ENCODE measurements at places on chromosomes 5 and 9.

GRCh38 chr9:114105236-114105635 is 6.1 kb upstream of the KIF12 start:
- DNase-seq: no peak

- DNase-seq: no peak
These were observed 209.6 kb upstream of the PDE4D start for GRCh38 chr5:60102961-60103693.

DNA sequence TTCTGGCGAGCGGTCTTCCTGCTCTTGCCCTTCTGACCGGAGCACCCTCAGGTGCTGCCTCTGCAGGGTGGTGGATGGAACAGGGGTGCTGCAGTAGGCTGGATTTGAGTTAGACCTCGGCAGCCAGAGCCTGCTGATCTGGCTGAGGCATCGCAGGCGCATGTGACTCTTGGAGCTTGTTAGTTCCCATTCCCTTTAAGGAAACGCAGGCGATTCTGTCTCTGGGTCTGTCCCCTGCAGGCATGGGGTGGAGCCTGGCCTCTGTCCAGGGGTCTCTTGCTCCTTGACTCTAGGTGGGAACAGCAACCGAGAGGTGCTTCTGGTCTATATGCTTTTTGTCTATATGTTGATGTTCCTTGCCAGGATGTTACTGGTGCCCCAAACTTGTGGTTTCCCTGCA is 3.1 kb downstream of the WNK2 start:
- DNase-seq: no peak

DNA sequence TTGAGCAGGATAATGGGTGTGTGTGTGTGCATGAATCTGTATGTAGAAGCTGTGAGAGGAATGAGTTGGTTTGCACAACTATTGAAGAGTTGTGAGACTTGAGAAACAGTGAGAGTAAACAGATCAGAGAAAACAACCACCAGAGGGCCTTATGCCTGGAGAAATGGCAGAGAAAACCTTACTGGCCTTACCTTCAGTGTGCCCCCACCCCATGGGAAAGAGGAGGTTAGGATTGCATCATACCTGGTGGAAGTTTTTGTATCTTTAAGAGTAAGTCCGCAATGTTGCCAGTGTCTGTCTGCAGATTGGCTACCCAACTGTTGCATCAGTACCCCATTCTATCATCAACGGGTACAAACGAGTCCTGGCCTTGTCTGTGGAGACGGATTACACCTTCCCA is 1909.4 kb upstream of the WWC1 start:
- DNase-seq: no peak

- DNase-seq: no peak
These were observed at the start of gene PRUNE2 for GRCh38 chr9:76905791-76906646. Gene PRUNE2 (minus strand): TSS chr9:76906114. CDS start chr9:76905963, 151 bp downstream.

DNA sequence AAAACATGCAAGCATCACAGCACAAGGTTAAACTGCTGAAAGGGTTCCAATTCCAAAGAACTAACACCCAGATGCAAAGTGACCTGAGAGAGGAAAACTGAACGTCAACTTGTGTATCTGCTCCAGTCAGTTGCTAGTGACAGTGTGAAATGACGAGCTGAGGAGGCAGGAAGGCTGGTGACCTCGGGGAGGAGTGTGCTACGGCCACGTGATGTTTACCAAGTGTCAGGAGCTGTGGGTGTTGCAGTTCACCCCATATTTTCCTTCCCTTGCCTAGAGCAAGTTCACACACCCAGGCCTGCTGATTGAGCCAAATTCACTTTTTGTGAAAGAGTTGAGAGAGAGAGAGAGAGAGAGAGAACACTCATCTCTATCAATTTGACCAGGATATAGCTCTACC is 231.6 kb upstream of the ANKH start:
- DNase-seq: no peak

DNA sequence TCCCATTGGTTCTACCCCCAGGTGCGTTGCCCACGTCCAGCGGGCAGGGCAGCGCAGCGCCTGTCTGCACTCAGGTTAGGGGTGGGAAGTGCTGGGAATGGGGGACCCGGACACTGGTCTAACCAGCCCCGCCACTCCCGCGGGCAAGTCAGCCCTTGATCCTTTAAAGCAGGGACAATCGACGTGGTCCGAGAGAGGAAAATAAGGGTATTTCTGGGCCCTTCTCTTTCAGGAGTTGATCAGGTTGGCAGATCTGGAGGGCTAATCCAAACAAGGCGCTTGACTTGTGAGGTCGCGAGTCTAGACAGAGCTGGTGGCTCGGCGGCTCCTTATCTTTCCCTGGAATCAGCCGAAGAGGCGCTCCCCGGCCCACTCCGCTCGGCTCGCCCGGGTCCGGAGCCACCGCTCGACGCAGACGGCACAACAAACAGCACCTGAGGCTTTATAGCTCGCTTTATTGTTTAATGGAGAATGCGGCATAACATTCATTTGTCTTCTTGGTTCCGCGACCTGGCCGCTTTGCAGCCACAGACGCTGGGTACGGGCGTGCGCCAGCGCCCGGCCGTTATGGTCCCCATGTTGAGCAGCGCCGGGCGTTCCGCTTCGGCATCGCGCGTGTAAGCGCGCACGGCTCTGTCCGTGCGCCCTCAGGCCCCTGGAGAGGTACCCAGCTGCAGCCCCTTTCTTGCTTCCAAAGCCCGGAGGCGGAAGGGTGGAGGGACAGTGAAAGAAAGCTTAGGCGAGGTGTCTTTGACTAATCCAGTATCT is 15.8 kb downstream of the ISL1 start:
- DNase-seq: no peak

DNA sequence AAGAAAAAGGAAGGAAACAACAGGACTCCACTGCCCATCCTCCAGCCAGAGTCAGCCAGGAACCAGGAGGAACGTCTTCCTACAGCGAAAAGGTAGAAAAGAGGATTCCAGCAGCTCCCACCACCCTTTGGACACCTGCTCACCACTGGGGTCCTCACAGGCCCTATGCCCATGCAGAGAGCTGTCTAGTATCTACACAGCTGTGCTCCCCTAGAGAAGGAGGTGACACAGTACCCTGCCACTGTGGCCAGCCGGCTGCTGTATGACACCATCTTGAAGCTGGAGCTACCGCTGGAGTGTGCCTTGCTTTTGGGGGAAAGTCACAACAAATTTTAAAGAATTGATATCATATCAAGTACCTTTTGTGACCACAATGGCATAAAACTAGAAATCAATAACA is 92.6 kb downstream of the GTF3C4 start:
- no peak for DNase-seq

GRCh38 chr9:135101486-135101885 is 14.0 kb downstream of the OLFM1 start:
- DNase-seq: no peak

DNA sequence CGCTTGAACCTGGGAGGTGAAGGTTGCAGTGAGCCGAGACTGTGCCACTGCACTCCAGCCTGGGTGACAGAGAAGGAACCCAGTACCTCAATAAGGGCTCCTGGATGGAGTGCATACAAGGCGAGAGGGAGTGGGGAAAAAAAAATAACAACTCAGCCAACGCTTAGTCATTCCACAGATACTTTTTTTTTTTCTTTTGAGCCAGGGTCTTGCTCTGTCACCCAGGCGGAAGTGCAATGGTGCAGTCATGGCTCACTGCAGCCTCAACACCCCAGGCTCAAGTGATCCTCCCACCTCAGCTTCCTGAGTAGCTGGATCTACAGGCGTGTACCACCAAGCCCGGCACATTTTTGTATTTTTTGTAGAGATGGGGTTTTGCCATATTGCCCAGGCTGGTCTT is 59.5 kb upstream of the GGTA1 start:
- no peak for DNase-seq

GRCh38 chr5:121378046-121378445 is 473.6 kb upstream of the FTMT start:
- DNase-seq: no peak

DNA sequence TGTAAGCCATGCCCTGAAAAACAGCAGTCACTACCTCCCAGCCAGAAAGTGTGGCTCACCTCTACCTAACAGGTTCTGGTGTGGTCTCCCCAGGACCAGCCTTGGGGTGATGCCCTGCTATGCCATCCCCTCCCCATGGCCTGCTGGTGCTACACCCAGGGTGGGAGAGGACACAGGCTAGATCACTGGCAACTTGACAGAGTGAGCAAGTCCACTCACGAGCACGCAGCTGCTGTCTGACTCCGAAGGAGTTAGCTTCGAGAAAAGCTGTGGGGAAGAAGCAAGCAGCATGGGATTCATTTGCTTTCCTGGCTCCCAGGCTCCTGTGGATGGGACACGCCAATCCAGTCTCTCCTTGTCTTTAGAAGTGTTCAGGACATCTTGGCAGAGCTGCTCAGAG is 102.2 kb downstream of the COL5A1 start:
- no peak for DNase-seq

GRCh38 chr9:134422301-134423090 is 96.2 kb downstream of the RXRA start:
- no peak for DNase-seq

DNA sequence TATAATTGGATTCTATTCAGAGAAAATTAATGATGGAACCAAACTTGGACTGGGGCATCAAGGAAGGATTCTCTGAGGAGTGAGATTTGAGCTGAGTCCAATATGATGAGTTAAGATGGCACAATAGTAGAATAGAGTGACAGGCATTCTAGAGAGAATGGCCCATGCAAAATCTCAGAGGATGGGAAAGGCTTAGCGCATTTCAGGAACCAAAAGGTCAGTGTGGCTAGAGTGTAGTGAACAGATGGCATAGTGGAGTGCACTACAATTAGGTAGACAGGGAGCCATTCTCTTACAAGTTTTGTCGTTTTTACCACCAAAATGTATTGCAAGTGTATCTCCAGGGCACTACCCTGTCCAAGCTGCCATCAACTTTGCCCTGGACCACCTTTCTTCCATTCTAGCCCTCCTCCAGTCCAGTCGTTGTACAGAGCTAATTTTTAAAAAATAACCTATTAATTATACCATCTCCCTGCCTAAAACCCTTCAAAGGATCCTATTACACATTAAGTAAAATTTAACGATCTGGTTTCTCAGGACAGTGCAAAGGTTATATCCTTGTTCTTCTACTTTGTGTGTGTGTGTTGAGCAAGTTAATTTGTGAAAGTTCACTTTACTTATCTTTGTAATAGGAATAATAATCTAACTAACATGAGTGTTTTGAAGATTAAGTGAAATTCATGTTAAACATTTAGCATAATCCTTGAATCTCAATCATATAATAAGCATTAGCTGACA is 211.7 kb downstream of the COMMD10 start:
- DNase-seq: no peak

DNA sequence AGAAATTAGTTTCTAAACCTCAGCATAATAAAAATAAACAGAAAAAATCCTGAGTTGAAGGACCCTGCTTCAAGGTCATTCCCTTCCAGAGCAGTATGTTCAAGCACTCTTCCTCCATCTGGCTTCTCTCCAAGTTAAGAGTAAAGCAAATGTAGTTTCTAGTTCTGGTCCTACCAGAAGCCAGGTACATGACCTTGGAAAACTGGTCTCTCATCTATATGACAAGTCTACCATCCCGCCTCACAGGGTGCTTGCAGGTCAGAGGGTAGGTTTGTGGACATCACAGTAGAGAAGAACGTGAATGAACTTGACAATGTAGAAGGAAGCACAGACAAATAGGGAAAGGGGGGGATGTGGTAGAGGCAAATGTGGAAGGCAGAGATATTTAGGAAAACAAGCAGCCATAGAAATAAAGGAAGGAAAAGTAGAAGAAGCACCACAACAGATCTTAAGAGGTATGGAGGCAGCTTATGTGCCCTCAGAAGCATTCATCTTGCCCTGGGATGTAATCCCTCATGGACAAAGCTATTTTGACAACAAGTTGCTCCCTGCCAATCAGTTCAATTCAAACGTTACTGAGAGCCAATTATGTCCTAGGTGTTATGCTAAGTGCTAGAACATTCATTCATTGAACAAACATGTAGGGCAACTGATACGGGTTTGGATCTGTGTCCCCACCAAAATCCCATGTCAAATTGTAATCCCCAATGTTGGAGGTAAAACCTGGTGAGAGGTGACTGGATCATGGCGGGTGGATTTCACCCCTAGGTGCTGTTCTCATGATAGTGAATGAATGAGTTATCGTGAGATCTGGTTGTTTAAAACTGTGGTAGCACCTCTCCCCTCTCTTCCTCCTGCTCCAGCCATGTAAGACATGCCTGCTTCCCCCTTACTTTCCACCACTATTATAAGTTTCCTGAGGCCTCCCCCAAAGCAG is 23.7 kb upstream of the CTNNAL1 start:
- DNase-seq: no peak

GRCh38 chr5:78591972-78592700 is 56.4 kb downstream of the LHFPL2 start:
- DNase-seq: no peak

- DNase-seq: no peak
These were observed 127.1 kb downstream of the LHFPL2 start for GRCh38 chr5:78521455-78521854.

DNA sequence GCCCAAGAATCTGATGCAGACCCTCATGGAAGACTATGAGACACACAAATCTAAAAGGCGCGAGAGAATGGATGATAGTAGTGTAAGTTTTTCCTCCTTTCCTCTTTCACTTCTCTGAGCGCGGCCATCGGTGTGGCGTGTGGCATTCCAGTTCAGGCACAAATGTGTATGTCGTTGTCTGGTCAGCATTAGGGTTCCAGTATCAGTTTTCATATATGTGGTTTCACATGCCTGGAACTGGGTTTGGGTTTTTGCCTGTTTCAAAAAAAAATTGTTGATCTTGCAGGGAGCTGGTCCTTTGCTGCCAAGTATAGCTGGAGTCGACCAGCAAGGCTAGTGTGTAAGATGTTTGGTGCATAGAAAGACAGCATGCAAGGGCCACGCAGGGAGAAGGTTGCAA is 51.5 kb downstream of the C9orf152 start:
- DNase-seq: no peak

- no peak for DNase-seq
These were observed 201.5 kb upstream of the S1PR3 start for GRCh38 chr9:88789785-88790184.

GRCh38 chr9:131965841-131966240 is 113.8 kb downstream of the MED27 start:
- no peak for DNase-seq

DNA sequence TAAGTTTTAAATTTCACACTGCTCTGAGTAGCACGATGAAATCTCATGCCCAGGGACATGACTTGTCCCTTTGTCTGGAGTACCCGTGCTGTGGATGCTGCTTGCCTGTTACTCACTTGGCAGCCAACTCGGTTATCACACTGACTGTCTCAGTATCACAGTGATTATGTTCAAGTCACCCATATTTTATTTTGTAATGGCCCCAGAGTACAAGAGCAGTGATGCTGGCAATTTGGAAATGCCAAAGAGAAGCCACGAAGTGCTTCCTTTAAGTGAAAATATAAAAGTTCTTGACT is 22.8 kb upstream of the SCGB3A2 start:
- no peak for DNase-seq

- DNase-seq: no peak
These were observed 240.2 kb downstream of the RFX3 start for GRCh38 chr9:3285365-3286161.

DNA sequence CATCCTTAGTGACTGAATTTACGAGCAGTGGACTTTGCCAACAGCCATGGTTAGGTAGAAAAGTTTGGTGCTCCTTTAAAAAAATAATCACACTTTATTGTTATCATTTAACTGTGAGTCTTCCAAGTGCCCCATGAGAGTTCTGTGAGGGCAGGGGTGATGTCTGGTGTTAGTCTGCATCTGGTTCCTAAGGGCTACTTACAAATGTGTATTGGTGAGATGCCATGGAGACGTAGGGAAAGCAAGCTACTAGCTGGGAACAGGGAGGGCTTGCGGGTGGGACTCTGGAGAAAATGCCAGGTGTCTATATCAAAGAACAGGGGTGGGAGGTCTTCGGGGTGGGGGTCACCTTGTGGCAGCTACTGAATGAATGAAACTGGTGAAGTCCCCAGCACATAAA is 47.1 kb upstream of the EBF1 start:
- no peak for DNase-seq
